ENCODE measurements at places on chromosomes 6 and 20.

GRCh38 chr6:39209911-39210310 lies 19.4 kb downstream of the KCNK5 start:
- DNase-seq, result no peak

- no peak for DNase-seq
Observed at GRCh38 chr6:107691062-107691751, 132.9 kb downstream of the SCML4 start.

GRCh38 chr6:105443941-105444340 lies 41.1 kb upstream of the PREP start:
- DNase-seq, result no peak

DNA sequence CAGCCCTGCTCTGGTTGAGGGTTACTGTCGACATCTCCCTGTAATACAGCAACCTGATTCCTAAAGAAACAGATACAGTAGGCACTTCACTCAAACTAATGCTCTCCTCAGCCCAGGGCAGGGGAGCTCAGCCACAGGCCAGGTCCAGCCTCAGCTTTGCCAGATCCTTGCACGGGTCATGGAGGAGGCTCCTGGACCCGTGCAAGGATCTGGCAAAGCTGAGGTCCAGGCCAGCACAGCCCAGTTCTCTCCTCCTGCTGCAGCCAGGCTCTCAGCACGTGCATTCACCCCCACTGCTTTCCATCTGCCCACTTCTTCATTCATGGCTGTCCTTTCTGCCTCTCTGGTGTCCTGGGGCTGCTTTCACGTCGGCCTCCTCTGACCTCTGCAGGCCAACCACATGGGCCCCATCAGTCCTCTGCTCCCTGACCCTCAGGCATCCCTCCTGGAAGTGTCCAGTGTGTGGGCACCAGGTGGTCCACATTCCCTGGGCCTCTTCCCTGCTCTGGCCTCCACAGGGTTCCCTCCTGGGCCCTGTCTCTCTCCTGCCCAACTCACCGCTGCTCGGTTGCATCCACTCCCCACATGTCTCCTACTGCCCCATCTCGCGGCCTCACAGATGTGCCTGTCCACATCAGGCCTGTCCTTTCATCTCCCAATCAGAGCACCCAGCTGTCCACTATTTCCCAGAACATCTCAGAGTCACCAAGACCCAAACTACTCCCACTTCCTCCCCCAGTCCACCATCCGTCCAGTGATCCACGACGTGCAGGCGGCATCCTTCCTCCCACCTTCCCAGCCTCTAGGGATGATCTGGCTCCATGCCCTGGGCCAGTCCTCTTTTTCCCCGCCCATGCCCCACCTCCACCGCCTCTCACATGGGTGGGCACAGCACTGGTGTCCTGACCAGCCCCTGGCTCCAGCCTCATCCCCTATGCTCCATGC lies 11.8 kb upstream of the CD93 start:
- no peak for DNase-seq

DNA sequence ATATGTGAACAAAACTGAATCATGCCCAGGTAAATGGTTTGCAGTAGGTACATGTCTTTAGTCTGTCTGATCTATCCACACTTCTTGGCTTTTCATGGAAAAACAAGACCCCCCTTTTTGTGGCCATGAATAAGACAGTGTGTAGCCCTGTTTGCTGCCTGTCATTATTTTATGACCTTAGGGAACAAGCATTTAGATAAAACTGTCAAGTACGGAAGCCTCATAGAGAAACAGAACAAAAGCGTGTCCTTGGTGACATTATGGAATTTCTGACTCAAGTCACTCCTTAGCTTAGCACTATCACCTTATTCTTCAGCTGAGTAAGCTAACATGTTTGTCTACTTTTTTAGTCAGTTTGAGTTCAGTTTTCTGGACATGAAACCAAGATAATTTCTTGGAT lies 476.2 kb downstream of the ADGRB3 start:
- DNase-seq, result no peak

DNA sequence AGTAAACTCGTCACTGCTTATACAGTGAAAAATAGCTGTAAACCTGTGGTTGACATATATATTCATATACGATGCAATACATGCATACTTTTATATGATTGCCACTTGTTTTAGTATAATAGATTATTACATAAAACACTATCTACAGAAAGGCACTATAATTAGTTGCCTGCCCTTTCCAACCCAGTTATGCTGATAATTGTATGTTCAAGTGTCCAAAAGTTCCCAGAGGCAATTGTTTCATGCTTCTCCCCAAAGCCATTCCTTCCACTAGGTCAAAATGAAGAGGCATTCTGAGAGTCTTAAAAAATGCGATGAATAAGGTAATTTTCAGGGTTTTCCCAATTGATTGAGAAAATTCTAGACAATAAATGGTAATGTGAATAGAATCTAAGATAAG lies 434.6 kb downstream of the LMBRD1 start:
- DNase-seq, result no peak

- peak; percentile 16 for DNase-seq
Observed at GRCh38 chr6:82909551-82909950, 156.1 kb downstream of the UBE3D start.

GRCh38 chr6:168601546-168601945 lies 160.6 kb downstream of the SMOC2 start:
- DNase-seq, result no peak

DNA sequence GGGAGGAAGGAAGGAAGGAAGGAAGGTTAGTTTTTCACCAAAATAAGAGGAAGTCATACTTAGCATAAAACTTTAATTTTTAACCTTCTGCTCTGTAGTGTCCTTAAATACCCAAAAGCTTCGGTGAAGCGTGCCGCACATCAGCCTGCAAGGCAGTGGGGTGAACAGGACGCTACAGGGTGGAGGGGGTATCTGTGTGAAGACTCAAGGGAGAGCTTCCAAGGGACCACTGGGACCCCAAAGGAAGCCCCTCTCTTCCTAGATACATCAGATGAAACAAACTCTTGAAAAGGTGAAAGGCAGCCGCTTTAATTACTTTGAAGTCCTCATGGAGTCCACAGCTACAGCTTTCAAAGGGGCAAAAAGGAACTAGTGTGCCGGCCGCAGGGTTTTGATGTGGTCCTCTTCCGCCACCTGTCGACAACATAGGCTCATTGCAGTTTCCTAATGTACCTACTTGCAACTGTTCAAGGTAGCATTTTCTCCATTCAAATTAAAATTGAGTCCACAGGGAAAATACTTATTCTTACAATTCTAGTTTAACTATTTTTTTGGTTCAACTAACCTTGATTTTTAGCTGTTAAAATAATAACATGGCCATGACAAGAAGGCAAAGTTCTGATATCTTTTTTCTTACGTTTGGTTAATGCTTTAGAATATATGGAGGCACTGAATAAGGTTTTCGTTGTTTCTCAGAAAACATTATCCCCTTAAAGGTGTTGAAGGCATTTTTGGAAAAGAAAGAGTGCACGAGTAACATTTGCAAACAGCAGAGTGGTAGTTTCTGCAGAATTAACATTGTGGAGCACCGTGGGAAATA lies 135.0 kb upstream of the RIPOR2 start:
- no peak for DNase-seq
